ENCODE measurements at places on chromosomes 3 and 15.
A peak's percentile ranks its signal among the peaks of the same experiment; 100 is the strongest.

GRCh38 chr15:91940496-91941381 lies 87.2 kb downstream of the SLCO3A1 start:
- DNase-seq: no peak

- DNase-seq: peak; percentile 83
These were observed 3.0 kb upstream of the CD80 start for GRCh38 chr3:119562307-119562961.

DNA sequence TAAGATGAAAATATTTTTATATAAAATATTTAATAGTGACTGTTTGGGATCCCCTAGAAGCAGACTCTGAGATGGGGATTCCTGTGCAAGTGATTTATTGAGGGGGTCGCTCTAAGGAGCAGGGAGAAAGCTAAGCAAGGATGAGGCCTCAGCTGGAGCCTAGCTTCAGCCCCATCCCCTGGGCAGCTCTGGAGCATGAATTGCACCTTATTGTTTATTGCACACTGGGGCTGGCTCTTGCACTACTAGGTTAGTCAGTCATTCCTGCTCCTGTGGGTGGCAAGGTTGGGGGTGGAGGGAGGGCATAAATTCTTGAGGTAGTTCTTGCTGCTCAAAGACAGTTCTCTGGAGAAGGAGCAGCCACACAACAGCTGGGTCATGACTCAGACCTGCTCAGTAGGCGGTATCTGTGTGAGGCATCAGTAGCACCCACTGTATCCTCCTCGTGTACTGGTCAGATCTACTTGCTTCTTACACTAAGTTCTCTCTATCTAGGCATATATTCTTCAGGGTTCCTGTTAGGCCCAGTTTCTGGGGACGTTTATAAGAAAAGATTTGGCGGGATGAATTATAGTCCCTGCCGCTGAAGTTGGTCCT lies 27.2 kb upstream of the TNFSF10 start:
- DNase-seq: peak; percentile 89

GRCh38 chr3:65829228-65829627 lies 209.5 kb downstream of the MAGI1 start:
- no peak for DNase-seq

DNA sequence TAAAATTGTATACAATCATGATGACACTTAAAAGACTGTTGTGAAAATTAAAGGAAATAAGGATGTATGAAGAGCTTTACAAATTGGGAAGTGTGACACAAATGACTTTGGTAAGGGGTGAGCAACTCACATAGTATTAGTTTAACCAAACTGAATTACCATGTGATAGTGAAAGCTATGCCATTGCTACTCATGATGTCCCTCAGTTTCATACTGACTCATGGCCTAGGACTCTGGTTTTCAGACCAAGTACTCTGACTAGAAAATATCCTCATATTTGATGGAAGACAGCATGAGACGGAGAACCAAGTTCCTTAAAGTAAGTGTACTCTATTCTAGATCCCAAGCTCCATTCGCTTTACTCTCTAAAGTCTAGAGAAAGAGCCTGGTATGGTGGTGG lies 203.2 kb upstream of the ICE2 start:
- DNase-seq: no peak

DNA sequence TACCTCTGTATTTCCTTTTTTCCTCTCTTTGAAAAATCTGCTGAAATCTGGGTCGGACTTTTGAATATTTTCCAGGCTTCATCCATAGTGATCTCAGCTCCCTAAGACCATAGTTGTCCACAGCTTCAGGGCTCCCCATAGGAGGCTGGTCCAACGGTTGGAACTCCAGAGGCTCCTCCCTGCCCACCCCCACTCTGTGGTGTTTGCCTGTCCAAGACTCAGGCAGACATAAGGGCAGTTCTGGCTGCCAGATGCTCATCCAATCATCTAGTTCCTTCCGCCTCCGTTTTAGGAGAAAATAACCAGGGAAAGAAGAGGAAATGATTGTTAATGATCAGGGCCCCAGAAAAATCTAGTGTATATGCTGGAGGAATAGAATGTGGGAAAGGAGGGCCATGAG lies 27.9 kb upstream of the PRTG start:
- no peak for DNase-seq

GRCh38 chr15:101187820-101188636 lies 63.8 kb downstream of the CHSY1 start:
- no peak for DNase-seq

- no peak for DNase-seq
These were observed 55.6 kb upstream of the C15orf61 start for GRCh38 chr15:67465196-67465952.

DNA sequence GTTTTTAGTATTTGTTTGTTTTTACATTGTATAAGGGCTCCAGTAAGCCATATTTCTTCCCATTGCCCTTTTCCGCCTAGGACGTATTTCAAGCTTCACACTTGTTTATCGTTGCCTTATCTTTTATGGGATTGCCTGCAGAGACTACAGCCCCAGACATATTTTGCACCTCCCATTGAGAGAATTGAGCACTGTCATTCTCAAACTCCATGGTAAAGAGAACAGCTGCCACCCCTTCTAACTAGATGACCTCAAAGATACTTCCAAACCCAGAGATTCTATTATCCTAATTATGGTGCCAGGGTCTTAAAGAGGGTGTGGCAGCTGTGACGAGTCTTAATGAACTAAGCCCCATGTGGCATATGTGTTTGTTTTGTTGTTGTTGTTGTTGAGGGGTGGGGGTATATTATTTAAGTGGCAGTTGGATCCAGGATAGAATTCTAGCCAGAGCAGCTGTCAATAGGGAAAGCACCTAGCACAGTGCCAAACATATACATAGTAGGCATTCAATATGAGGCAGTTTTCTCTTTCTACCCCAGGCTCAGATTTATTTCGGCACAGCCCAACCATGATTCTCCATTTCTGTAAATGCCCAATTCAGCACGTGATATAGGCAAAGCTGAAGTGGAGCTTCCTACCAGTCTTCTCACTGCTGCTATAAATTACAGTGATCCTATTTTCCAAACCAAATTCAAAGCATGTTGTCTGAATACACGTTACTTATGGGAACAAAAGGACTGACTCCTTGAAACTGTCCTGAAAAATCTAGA lies 932 bp upstream of the TP53BP1 start:
- no peak for DNase-seq

- DNase-seq: no peak
These were observed 4.5 kb downstream of the HDC start for GRCh38 chr15:50260969-50261496.

DNA sequence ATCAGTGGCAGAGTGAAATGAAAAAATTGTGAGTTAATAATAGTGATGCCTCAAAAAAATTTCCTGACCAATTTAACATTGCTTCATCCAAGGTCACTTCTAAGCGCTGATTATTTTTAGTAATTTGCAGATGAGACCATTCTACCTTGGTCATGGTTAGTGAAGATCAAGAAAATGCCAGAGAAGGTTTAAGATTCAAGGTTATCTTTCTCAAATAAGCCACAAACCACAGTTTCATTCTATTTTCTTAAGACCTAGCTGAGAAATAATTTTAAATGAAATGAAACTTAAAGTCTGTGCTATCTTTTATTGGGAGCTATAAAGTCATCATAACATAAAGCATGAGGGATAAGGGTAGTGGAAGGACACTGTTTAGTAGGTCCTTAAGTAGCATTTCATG lies 353.9 kb upstream of the NAALADL2 start:
- DNase-seq: no peak

- DNase-seq: no peak
These were observed 5.1 kb upstream of the SPINT1 start for GRCh38 chr15:40838756-40839155.

DNA sequence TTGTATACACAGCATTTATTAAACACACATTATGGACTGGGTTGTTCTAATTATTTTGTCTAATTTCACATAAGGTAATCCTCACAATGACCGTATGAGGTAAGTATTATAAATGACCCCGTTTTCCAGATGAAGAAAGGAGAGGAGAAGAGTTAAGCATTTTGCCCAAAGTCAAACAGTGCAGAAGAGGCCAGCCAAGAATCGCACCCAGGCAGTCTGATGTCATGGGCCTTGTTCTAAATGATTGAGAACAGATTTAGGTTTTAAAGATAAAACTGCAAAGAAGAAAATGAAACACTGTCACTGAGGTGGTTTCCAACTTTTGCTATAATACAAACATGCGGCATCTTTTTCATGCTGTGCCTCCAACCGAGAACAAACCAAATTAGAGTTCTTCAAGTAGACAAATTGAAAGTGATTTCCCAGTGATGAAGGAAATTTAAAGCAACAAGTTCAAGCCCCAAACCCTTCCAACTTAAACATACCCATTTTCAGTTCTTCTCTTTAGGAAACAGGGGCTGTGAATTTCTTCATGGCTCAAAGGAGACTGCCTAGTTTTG lies 155.3 kb downstream of the THRB start:
- no peak for DNase-seq

- no peak for DNase-seq
These were observed 10.0 kb downstream of the KLHDC8B start for GRCh38 chr3:49181351-49181750.

GRCh38 chr3:100775226-100775625 lies 65.9 kb downstream of the TFG start:
- no peak for DNase-seq

- no peak for DNase-seq
These were observed 5.4 kb downstream of the CRABP1 start for GRCh38 chr15:78345396-78346125.

DNA sequence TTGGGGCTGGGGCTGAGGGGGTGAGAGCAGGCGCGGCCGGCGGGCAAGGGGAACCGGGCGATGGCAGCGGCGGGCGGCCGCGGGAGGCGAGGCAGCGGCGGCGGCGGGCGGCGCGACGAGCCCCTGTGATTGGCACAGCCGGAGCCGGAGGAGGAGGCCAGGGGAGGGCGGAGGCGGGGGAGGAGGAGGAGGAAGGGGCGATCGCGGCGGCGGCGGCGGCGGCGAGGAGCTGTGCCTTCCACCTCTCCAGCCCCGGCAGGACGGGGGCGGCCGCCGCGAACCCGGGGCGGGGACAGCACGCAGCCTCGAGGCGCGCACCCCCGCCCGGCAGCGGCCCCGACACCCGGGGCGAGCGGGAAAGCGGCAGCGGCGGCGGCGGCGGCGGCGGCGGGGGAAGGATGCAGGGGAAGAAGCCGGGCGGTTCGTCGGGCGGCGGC lies at the start of gene SLCO3A1:
TSS of gene SLCO3A1 (plus strand) at position 198 of the 437 bp plus-strand sequence.
- peak; percentile 91 for DNase-seq

GRCh38 chr3:100169201-100169920 lies 55.1 kb upstream of the FILIP1L start:
- no peak for DNase-seq

DNA sequence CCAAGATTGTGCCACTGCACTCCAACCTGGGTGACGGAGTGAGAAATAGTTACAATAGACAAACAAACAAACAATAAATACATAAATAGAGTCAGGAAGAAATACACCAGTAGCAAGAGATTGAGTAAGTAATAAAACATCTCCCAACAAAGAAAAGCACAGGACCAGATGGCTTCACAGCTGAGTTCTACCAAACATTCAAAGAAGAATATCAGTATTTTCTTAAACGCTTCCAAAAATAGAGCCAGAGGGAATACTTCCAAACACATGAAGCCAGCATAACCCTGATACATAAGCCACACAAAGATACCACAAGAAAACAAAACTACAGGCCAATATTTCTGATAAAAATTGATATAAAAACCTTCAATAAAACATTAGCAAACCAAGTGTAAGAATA lies 30.7 kb upstream of the IGSF10 start:
- DNase-seq: no peak

GRCh38 chr3:17047162-17047561 lies 162.4 kb downstream of the PLCL2 start:
- no peak for DNase-seq

GRCh38 chr3:51961602-51962569 lies 5.4 kb downstream of the PCBP4 start:
- DNase-seq: no peak

DNA sequence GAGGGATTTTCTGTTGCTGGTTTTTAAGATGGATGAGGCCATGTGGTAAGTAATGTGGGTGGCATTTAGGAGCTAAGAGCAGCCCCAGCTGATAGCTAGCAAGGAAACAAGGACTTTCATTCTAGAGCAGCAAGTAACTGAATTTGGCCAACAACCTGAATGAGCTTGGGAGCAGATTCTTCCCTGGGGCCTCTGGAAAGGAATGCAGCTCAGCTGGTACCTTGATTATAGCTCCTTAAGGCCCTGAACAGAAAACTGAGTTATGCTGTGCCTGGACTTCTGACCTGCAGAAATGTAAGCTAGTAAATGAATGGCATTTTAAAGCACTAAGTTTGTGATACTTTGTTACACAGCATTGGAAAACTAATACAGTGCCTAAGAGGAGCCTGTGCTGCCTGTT lies 565.5 kb downstream of the PDCD6IP start:
- no peak for DNase-seq

- DNase-seq: no peak
These were observed 47.2 kb upstream of the RASA2 start for GRCh38 chr3:141439589-141439988.

GRCh38 chr3:34268032-34268709 lies 469.7 kb downstream of the PDCD6IP start:
- no peak for DNase-seq

GRCh38 chr15:80966431-80967197 lies 23.0 kb downstream of the MESD start:
- DNase-seq: no peak

GRCh38 chr3:150249779-150250470 lies 158.2 kb upstream of the TSC22D2 start:
- no peak for DNase-seq

- no peak for DNase-seq
These were observed 312.8 kb upstream of the TLE3 start for GRCh38 chr15:70410371-70410985.

DNA sequence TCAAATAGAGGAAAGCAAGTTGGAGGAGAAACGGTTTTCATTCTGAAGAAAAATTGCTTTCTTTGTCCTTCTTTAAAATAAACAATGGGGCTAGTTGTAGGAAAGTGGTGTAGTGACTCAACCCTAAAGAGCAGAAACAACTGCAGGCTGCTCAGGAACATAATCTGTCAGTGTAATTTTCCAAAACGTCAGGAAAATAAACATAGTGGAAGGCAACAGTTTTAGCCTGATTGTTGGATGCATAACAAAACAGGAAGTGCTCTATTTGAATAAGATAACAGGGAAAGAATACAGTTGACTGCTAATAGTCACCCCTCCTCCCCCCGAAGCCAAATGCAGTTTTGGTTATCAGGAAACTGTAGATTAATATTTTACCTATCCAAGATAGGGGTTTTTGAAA lies 167.6 kb downstream of the ECT2 start:
- DNase-seq: no peak

GRCh38 chr3:45211466-45212094 lies 14.5 kb downstream of the TMEM158 start:
- no peak for DNase-seq

- peak; percentile 68 for DNase-seq
These were observed 1.2 kb downstream of the NT5DC2 start for GRCh38 chr3:52532517-52532837.

Measured in activated effector memory CD4-positive, alpha-beta T cell treated with anti-CD3 and anti-CD28 coated beads, Interleukin-2, amount 50 U/mL, for 16 hours (primary cell).